Head of caudate nucleus (tissue), 42 donors: ENCODE measurements at places on chromosomes 6 and 20.

DNA sequence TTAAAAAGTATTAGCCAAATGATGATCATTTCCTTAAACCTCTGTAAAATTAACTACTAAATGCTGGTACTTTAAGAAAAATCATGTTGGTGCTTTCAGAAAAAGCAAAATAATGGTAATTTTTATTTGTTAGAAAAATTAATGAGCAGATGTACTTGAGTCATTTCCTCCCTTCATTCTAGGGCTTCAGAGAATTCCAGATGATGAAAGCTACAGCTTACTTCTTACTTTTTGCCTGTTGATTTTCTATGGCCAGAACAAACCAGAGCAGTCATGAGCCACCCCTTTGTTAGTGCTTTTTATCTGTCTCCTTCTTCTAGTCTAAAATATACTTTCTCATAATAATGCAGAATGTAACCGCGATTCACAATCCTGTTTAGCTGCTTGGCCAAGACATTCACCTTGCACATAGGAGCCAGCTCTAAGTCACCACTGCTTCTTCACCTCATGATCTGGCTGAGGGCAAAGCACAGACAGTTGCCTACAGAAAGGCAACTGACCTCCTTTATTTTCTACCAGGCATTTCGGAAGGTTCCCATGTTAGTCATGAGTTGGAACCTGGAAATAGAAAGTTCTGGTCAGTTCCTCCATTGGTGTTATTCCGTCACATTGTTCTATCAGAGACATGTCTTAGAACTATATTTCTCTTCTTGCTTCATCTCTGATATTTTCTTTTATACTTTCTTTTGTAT, 43.5 kb upstream of the TINAG start:
- DNase-seq: no peak

DNA sequence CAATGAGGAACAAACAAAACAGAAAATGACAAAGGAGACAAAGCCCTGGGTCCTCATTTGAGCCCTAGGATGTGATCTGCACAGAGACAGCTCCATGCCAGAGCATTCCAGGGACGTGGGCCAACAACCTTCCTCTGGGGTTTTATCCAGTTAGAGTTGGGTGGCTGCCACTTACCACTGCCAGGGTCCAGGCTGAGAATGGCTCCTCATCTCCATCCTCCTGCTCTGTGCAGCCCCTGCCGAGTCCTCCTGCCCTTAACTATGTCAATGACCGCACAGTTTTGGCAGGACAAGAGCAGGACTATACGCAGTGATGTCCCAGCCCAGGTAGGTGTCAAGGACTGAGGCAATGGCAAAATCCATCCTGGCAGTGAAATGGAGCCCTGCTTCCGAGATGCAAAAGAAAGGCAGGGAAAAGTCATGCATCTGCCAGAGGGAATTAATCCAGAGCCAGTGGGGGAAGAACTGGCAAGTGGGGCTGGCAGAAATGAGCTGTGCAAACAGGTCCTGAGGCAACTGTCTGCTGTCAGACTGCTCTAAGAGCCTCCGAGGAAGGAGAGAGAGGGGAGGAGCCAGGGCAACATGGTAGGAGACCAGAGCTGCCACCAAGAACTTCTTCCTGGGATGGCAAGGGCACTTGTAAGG, 449.4 kb downstream of the PTPRT start:
- DNase-seq: peak; percentile 20

DNA sequence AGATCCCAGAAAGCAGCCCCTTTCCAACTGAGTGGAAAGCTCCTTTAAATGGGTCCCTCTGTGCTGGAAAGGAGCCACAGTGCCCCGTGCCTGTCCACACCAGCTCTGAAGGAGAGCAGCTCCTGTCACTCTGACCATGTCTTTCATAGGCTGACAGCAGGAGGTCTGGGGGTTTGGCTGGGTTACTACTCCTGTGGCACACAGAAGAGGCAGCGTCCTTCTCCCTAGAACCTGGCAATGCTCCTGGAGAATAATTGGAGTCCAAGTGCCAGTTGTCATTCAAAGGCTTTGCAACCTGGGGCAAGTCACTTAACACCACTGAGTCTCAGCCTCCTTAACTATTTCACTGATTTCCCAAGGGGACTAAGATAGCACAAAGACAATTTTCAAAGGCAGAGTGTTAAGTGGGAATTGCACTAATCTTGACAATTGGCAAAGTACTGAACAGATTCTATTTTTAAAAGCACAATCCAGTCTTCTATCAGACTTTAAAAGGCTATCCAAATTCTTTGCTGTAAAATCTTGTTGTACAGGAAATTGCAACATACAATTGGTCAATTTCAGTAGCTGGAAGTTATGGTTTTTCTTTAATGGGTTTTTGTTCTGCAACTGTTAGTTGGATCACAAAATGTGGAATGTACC, 457.2 kb downstream of the KIF16B start:
- no peak for DNase-seq

DNA sequence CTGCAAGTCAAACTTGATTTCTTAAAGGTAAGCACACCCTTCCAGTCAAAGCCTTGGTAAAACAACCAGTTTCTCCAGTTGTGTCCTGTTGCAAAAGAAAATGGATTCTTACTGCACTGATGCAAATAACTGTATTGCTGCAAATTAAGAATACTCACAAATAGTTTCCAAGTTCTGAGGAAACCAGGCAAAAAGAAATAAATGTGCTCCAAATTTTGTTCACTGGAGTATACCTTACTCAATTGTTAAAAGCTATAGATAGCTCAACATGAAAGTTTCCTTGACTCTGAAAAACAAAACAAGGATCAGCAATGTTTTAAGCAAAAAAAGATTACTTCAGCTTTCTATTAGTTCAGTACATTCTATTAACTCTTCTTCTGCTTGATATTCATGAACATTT, 75.2 kb downstream of the SLC16A10 start:
- DNase-seq: no peak

- no peak for DNase-seq
These were observed 132.5 kb downstream of the FAXC start for GRCh38 chr6:99216959-99217358.

DNA sequence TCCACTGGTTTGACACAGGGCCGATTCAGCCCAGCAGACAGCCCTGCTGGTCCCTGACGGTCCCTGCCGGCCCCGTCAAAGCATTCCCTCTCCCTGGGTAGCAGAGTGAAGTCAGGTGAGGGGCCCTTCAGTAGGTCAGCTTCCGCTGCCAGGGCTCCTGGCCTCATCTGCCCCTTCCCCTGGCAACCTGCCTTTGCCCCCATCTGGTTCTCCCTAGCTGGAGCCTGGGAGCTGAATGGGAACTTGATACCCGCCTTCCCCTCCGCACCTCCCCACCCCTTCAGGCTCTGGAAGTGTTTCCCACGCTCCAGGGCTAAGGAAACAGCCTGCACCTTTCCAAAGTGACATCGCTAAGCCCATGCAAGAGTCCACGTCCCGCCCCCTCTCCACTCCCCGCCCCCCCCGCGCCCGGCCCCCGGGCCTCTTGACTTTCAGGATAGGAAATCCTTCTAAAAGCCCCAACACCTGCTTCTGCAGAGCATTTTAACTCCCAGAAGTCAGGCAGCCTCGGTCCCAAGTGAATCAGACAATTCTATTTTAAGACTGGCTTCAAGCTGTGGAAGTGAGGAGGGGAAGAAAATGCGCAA, 53.3 kb downstream of the ISM1 start:
- DNase-seq: no peak

GRCh38 chr6:39193201-39193791, 36.0 kb downstream of the KCNK5 start:
- peak; percentile 33 for DNase-seq

GRCh38 chr20:50062006-50062838, 50.7 kb downstream of the UBE2V1 start:
- no peak for DNase-seq

DNA sequence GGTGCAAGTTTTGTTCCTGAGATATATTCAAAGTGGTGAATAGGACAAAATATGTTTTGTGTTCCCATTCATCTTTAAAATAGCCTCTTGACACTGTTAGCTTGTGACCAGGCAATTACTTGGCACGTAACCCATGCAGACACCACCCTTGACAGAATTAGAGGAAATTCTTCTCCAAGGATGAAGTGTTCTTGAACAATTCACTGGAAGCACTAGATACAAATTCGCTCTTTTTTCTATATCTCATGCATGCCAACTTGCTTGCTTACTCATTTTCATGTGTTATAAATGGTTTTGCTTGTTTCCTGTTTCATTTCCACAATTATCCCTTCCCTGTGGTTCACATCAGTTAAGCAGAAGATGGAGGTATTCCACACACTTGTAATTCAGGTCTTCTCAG, 105.2 kb upstream of the MAN1A1 start:
- DNase-seq: no peak

DNA sequence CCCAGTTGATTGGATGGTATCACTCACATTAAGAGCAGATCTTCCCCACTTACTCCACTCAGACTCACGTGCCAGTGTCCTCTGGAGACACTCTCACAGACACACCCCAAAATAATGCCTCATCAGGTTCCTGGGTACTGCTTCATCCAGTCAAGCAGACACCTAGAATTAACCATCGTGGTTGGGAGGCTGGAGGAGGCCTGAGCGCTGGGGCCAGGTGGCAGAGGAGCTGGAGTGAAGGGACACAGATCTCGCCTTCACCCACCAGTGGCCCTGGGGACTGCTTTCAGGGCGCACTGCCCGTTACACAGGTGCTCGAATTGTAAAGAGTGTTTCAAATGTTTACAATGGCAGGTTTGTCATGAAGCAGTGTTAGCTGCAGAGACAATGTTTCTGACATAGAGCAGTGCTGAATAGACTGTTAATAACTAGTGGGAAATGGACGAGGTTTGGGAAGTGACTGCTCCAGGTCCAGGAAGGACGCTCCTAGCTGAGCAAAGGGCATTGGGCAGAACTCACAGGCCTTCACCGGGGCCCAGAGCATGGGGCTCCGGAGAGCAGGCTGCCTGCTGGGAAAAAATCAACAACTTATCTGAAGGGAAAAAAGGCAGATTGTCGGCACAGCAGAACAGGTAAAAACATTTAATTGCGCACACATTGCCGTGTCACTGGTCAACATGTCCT, 38.4 kb downstream of the TMEM242 start:
- no peak for DNase-seq

DNA sequence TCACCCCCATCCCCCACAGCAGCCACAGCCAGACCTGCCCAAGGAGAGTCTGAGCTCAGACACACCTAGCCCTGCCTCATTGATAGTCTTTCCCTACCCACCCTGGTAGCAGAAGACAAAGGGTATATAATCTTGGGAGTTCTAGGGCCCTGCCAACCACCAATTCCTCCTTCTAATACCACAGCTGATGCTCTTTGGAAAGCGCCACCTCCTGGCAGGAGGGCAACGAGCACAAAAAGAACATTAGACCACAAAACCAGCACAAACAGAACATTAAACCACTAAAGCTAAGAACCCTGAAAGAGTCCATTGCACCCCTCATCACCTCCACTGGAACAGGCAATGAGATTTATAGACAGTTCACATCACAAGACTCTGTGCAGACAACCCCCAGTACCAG, 195.8 kb upstream of the FUT9 start:
- no peak for DNase-seq

GRCh38 chr20:39294137-39294725, 332.1 kb downstream of the DHX35 start:
- DNase-seq: no peak

- no peak for DNase-seq
These were observed 102.6 kb downstream of the CD109 start for GRCh38 chr6:73798592-73798991.

DNA sequence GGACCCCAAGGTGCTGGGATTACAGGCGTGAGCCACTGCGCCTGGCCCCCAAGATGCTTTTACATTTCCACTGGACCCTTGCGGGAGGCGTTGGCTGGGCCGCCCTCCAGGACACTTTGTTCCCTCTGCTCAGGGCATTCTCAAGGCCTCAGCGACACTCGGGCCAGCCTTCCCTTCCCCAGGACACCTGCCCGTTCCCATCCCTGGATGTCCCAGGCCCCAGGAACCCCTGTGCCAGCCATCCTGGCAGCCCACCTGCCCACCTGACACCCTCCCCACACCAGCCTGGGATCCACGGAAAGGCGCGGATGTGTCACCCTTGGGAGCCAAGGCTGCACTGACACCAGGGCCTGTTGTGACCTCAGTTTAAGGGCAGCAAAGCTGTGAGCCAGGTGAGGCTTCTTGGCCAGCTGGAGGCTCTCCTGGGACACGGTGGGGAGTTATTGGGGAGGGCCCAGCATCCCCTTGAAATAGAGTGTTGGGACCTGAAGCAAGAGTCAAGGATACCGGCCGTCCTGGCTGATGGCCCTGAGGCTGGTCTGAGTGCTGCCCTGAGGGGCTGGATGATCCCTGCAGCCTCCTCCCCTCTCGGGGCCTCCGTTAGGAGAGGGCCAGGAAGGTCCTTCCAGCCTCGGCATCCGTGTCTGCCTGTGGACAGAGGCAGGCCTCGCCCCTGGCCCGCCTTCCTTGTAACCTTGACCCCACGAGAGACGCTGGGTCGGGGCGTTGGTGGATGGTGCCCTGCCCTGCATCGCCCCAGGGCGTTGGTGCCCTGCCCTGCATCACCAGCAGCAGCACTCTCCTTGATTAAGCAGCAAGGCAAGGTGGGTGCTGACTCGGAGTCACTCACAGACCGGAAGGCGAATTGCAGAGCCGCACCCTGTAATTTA, 84.2 kb upstream of the BHLHE23 start:
- DNase-seq: peak; percentile 1

GRCh38 chr20:62390317-62391164, 3.6 kb downstream of the RPS21 start:
- DNase-seq: no peak

GRCh38 chr6:140064366-140064765, 689.9 kb upstream of the CITED2 start:
- no peak for DNase-seq

- no peak for DNase-seq
These were observed 5.8 kb downstream of the TUBB start for GRCh38 chr6:30725713-30726505.

GRCh38 chr6:88047510-88048150, at the start of gene SPACA1:
Gene SPACA1 (plus strand): TSS chr6:88047841. CDS start chr6:88047906, 65 bp downstream.
- DNase-seq: no peak

- no peak for DNase-seq
These were observed 20.0 kb downstream of the DEF6 start for GRCh38 chr6:35317483-35318195.

- DNase-seq: no peak
These were observed 26.7 kb downstream of the KAT14 start for GRCh38 chr20:18164356-18164755.

DNA sequence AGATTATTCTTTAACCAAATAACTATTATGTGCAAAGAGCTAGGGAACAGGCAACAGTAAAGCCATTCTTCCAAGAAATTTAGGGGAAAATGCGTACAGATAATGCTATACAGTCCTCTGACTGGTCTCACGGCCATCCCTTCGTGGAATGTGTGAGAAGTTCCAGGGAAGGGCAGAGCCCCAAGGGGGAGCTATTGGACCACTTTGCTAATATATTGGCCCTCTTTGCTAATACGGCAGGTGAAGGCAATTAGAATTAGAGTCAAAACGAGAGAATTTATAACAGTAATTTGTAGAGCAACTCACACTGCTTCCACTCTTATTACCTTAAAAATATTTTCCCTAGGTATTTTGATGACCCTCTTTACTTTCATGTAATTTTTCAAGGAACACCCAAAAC, 140.4 kb downstream of the IMPG1 start:
- DNase-seq: peak; percentile 53

DNA sequence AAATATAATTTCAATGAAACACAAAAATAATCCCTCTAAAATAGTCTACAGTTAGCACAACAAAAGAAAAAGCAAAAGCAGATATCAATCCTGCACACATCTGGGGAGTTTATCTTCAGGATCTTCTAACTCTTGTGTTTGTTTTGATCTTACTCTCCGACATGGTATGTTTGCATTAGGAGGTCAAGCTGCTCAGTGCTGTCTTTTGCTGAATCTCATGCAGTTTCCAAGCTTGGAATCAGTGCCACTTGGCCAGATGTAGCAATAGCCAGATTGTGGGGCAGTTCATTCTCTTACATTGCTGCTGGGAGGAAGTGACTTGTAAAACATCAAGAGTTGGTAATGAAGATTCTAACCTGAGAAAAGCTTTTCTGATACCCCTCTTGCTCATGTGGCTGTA, 29.5 kb downstream of the RIOK1 start:
- DNase-seq: no peak
